ENCODE measurements at places on chromosomes 7 and 10. TPM values are rescaled to one million over a fixed set of nuclear protein-coding genes. Genes with fewer than 3 reads are reported as not detected.

Gene CTTNBP2
- 3.0 TPM for total RNA-seq

Gene XRCC2
- total RNA-seq = 2.0 TPM

DNA sequence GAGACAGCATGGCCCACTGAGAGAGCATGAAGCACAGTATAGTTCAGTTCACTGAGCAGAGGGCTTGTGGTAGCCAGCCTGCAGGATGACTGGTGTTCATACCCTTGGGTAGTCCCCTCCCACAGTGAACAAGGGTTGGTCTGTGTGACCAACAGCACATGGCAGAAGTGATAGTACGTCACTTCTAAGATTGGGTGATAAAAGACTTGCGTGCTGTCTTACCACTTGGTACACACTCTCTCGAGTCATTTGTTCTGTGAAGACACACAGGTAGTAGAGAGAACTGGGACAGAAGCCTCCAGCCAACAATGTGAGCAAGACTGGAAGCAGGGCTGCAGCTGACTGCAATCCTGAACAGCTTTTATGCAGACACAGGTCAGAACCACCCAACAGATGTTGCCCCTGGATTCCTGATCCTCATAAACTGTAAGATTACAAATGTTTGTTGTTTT lies 14.6 kb downstream of the EPC1 start:
- DNase-seq = no peak
- no peaks in the 10 kb centered on the region for H3K36me3 ChIP-seq
- H3K4me3 ChIP-seq = no peak overlapping the region
- H3K27ac ChIP-seq = no peak overlapping the region
- no peaks in the 10 kb centered on the region for H3K27me3 ChIP-seq

Gene CTAGE6
- not detected for total RNA-seq

- DNase-seq = no peak
- no peaks in the 10 kb centered on the region for H3K36me3 ChIP-seq
- H3K27ac ChIP-seq = peak overlapping the region; percentile 82
- peaks cover 36% of the 10 kb centered on the region for H3K4me1 ChIP-seq
Observed at GRCh38 chr10:14584661-14585060, 190.0 kb downstream of the FAM107B start.

- no peaks in the 10 kb centered on the region for H3K27me3 ChIP-seq
- no peak overlapping the region for H3K4me3 ChIP-seq
- H3K27ac ChIP-seq = no peak overlapping the region
- no peaks in the 10 kb centered on the region for H3K36me3 ChIP-seq
Observed at GRCh38 chr7:997404-998395, 14.7 kb downstream of the CYP2W1 start.

DNA sequence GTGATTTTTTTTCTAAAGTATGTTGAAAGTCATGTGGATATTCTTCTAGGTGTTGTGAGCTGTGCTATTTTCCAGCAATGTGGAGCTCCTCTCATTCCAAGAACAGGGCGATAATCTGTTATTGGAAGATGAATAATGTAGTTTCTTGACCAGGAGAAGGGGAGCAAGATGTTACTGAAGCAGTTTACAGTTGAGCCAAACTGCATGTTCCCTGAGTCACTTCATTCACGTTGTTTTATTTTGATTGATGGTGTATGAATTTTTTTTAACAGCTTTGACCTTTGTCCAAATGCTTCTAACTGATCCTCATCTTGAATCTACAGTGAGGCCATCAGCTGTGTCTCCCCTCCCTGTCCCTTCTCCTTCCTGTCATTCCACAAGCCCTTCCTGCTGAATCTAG lies 277.1 kb upstream of the KLF6 start:
- no peak overlapping the region for H3K27ac ChIP-seq
- no peak for DNase-seq
- no peaks in the 10 kb centered on the region for H3K27me3 ChIP-seq
- H3K4me3 ChIP-seq = no peak overlapping the region

DNA sequence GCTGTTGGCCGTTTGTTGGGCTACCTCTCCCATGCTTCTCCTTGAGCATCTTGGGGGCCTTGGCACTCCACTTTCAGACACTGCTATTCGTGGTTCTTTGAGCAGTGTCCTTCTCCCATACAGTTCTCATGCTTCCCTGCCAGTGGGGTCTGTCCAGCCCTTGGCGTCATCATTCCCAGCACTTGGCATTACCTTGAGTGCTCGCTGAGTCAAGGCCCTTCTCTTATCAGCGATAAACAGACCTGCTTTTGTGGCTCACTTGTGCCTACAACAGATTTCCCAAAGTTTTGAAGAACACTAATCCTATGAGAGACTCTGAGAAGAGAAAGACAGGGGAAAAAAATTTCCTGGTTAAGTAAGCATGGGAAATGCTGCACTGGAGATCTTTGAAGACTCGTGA lies 85.3 kb downstream of the NOC3L start:
- no peak overlapping the region for H3K4me3 ChIP-seq
- no peaks in the 10 kb centered on the region for H3K27me3 ChIP-seq
- DNase-seq = no peak
- H3K4me1 ChIP-seq = no peaks in the 10 kb centered on the region
- H3K27ac ChIP-seq = no peak overlapping the region

DNA sequence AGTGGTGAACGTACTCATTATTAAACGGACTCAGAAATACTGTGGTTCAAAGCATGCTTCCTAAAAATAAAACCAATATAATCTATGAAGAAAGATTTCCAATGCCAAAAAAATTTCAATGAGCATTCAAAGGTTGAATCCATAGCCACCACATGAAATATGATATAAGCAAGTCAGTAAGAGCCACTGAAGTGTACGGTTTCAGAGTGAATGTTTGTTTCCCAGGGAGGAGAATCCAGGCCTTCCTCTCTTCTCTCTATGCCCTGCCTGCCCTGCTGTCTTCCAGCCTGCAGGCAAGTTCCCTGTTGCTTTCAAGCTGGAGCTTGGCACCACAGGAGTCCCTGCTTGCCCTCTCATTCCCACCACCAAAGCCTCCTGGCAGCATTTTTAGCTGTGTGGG lies 1171.6 kb upstream of the C7orf33 start:
- no peak overlapping the region for H3K27ac ChIP-seq
- no peaks in the 10 kb centered on the region for H3K36me3 ChIP-seq
- no peaks in the 10 kb centered on the region for H3K4me1 ChIP-seq

- H3K36me3 ChIP-seq = no peaks in the 10 kb centered on the region
- no peak overlapping the region for H3K27ac ChIP-seq
- H3K27me3 ChIP-seq = no peaks in the 10 kb centered on the region
- no peak for DNase-seq
Observed at GRCh38 chr10:4151466-4151865, 366.5 kb upstream of the KLF6 start.

GRCh38 chr7:29167721-29168120 lies 21.4 kb upstream of the CPVL start:
- H3K4me3 ChIP-seq = no peak overlapping the region
- no peaks in the 10 kb centered on the region for H3K27me3 ChIP-seq
- DNase-seq = no peak

- H3K36me3 ChIP-seq = no peaks in the 10 kb centered on the region
- H3K4me3 ChIP-seq = no peak overlapping the region
- H3K27ac ChIP-seq = no peak overlapping the region
- peaks cover 17% of the 10 kb centered on the region for H3K27me3 ChIP-seq
- no peak for DNase-seq
- peaks cover 7% of the 10 kb centered on the region for H3K4me1 ChIP-seq
Observed at GRCh38 chr7:4879396-4880081, 4.0 kb downstream of the RADIL start.

GRCh38 chr7:72080865-72081510 lies 331.1 kb downstream of the CALN1 start:
- H3K36me3 ChIP-seq = no peaks in the 10 kb centered on the region
- no peak overlapping the region for H3K4me3 ChIP-seq
- H3K27ac ChIP-seq = no peak overlapping the region
- no peak for DNase-seq
- H3K27me3 ChIP-seq = no peaks in the 10 kb centered on the region
- no peaks in the 10 kb centered on the region for H3K4me1 ChIP-seq

DNA sequence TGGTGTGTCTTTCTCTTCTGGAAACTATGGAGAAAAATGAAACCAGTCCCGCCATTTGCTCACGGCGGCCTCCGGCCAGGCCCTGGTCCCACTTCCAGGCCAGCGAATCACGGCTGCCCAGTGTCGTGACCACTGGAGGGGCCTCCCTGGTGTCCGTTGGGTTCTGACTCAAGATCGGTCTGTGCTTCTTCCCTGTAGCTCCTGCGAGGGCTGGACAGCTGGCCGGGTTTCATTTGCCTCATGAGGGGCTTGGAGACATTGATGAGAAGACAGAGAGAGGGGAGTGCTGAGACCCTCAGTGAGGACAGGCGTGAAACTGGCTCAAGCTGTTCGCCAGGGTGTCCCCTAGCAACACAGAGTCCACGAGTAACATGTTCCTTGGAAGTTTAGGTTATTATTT lies 108.6 kb downstream of the ADARB2 start:
- no peaks in the 10 kb centered on the region for H3K27me3 ChIP-seq
- no peak overlapping the region for H3K27ac ChIP-seq
- DNase-seq = no peak
- H3K4me3 ChIP-seq = no peak overlapping the region

Gene CDNF
- total RNA-seq = 3.7 TPM

Gene NUP42
- 13.0 TPM for total RNA-seq

DNA sequence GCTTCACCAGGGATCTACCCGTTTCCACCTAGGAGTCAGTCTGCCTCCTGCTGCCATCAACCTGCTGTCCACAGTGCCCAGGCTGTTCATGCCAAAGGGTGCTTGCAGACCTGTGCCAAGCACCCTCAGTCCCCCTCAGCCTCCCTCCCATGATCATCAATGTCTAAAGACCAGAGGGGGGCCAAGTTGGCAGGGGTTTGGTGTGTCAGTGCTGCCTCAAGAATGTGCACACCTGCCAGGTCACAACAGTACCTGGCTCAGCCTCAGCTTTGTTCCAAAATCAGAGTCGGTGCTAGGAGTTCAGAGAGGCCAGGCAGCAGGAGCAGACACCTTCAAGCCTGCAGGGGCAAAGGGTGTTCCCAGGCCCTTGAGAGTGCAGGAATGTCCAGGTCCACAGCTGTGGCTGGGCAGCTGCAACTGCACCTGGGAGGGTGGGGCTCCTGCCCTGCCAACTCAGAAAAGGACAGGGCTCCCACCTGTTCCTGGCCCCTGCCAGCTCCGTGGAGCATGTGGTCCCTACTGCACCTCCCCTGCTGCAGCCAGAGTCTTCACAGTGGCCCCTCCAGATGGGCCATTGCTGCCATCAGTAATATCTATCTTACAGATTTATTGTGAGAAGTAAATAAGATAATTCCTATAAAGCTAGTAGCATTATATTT lies 219.5 kb downstream of the POLR1F start:
- no peak overlapping the region for H3K27ac ChIP-seq
- H3K27me3 ChIP-seq = no peaks in the 10 kb centered on the region
- H3K4me3 ChIP-seq = no peak overlapping the region
- no peaks in the 10 kb centered on the region for H3K36me3 ChIP-seq

Gene OPN4
- not detected for total RNA-seq

Gene ABCA13
- total RNA-seq = 1.2 TPM

Gene SFMBT2
- total RNA-seq = 1.9 TPM

- no peaks in the 10 kb centered on the region for H3K4me1 ChIP-seq
- no peaks in the 10 kb centered on the region for H3K36me3 ChIP-seq
- no peak for DNase-seq
- no peak overlapping the region for H3K4me3 ChIP-seq
- H3K27me3 ChIP-seq = no peaks in the 10 kb centered on the region
Observed at GRCh38 chr10:78177491-78178185, 144.0 kb downstream of the RPS24 start.

Gene MSS51
- total RNA-seq = 0.49 TPM

- no peak for DNase-seq
- H3K4me3 ChIP-seq = no peak overlapping the region
- no peaks in the 10 kb centered on the region for H3K27me3 ChIP-seq
- no peak overlapping the region for H3K27ac ChIP-seq
- no peaks in the 10 kb centered on the region for H3K36me3 ChIP-seq
Observed at GRCh38 chr7:102047-102711, 90.2 kb upstream of the FAM20C start.

GRCh38 chr7:158111049-158111751 lies 476.4 kb downstream of the PTPRN2 start:
- no peaks in the 10 kb centered on the region for H3K27me3 ChIP-seq
- H3K4me1 ChIP-seq = no peaks in the 10 kb centered on the region
- H3K27ac ChIP-seq = no peak overlapping the region
- peak; percentile 23 for DNase-seq
- no peaks in the 10 kb centered on the region for H3K36me3 ChIP-seq

GRCh38 chr10:120455004-120455403 lies 2.0 kb upstream of the PLPP4 start:
- no peak overlapping the region for H3K4me3 ChIP-seq
- no peak for DNase-seq
- peaks cover 12% of the 10 kb centered on the region for H3K4me1 ChIP-seq
- H3K27ac ChIP-seq = no peak overlapping the region
- H3K27me3 ChIP-seq = no peaks in the 10 kb centered on the region

Gene IL2RA
- not detected for total RNA-seq

- no peak overlapping the region for H3K4me3 ChIP-seq
- no peaks in the 10 kb centered on the region for H3K36me3 ChIP-seq
- H3K27me3 ChIP-seq = no peaks in the 10 kb centered on the region
Observed at GRCh38 chr10:86827639-86828038, 71.2 kb downstream of the BMPR1A start.

GRCh38 chr10:11286261-11286852 lies 268.7 kb downstream of the CELF2 start:
- H3K36me3 ChIP-seq = no peaks in the 10 kb centered on the region
- no peak for DNase-seq
- no peak overlapping the region for H3K27ac ChIP-seq
- no peak overlapping the region for H3K4me3 ChIP-seq

- DNase-seq = no peak
- H3K4me1 ChIP-seq = no peaks in the 10 kb centered on the region
- no peaks in the 10 kb centered on the region for H3K27me3 ChIP-seq
- no peak overlapping the region for H3K27ac ChIP-seq
Observed at GRCh38 chr7:12062062-12062461, 149.0 kb upstream of the TMEM106B start.

Gene HNRNPH3
- 14.9 TPM for total RNA-seq

Gene CRPPA
- total RNA-seq = 2.5 TPM

Gene UROS
- total RNA-seq = 23.5 TPM

Gene PON3
- 150 TPM for total RNA-seq

DNA sequence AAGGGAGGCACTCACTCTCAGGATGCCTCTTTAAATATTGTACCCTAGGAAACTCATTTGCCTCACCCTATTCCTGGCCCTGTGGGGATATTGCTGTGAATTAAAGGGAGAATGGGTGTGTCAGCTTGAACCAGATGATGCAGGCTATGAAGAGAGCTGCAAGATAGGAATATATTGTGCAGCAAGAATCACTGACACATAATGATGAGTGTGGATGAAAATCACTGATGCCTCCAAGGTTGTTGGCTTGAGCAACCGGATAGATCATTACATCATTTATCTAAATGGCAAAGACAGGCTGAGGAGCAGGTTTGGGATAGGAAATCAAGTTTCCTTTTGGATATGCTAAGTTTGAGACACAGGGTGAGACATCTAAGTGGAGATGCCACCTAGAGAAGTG lies 6.2 kb downstream of the SLC26A4 start:
- H3K27ac ChIP-seq = no peak overlapping the region
- no peak for DNase-seq
- no peak overlapping the region for H3K4me3 ChIP-seq
- H3K27me3 ChIP-seq = no peaks in the 10 kb centered on the region
- no peaks in the 10 kb centered on the region for H3K4me1 ChIP-seq

- H3K4me1 ChIP-seq = no peaks in the 10 kb centered on the region
- H3K36me3 ChIP-seq = no peaks in the 10 kb centered on the region
- no peak overlapping the region for H3K4me3 ChIP-seq
- no peak overlapping the region for H3K27ac ChIP-seq
- H3K27me3 ChIP-seq = no peaks in the 10 kb centered on the region
Observed at GRCh38 chr7:39978230-39978934, 28.3 kb downstream of the CDK13 start.

Gene GFRA1
- 17.9 TPM for total RNA-seq

- no peak overlapping the region for H3K4me3 ChIP-seq
- DNase-seq = no peak
- H3K27ac ChIP-seq = no peak overlapping the region
- no peaks in the 10 kb centered on the region for H3K27me3 ChIP-seq
- H3K36me3 ChIP-seq = no peaks in the 10 kb centered on the region
- H3K4me1 ChIP-seq = no peaks in the 10 kb centered on the region
Observed at GRCh38 chr7:131586259-131586658, 29.8 kb upstream of the PODXL start.

Gene HOXA4
- 1.6 TPM for total RNA-seq

Gene TM9SF3
- total RNA-seq = 92.1 TPM
